ENCODE measurements at places on chromosomes 12 and 14.

DNA sequence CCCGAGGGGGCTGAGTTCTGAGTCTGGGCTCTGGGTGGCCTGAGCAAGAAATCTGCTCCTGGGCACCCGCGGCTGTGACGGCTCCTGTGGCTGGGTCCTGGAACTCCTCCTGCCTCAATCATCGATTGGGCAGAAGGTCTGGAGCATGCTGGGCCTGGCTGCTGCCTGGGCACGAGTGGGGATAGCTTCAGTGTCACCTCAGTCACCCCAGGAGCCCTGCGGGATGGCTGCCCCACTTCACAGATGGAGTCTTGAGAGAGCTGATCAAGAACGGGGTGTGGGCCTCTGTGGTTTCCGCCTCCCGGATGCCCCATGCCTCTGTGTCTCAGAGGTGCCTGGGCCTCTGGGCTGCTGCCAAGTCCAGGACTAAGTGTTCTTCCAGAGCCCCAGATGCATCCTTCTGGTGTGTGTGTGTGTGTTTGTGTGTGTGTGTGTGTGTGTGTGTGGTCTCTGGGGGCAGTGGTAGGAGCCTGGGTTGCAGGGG, 185.6 kb upstream of the C14orf180 start:
- DNase-seq, result peak; percentile 36

DNA sequence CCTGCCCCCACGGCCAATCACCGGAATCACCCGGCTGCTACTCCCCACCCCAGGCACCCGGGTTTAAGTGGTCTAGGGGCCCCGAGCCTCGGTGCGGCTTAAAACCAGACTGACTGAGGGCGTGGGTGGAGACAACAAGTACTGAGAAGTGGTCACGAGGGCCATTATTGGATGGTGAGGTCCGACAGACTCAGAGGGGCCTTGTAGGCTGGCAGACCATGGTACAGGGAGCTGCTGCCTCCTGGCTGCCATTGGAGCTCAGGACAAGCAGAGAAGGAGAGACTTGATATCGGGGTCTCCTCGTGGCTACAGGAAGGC, 54.1 kb downstream of the FBRSL1 start:
- no peak for DNase-seq

DNA sequence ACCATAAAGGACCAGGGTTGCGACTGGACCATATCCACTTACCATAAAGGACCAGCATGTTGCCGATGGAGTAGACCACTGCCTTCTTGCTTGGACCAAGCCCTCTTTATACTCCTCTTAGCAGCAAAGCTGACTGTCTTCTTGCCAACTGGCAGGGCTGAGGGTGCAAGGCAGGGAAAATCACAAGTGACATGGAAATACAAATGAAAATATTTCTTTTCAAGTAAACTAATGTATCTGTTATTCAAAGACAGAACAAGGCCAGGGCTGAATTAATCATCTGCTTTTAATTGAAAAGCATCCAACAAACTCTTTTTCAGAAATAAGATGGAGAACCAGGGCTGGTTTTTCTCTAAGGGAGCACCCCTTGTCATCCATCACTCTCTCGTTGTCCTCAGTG, at the start of gene CELA1:
CELA1 (minus strand) TSS at position 99 of the 400 bp plus-strand sequence; CDS start at position 58, 41 bp downstream.
- DNase-seq, result no peak

GRCh38 chr14:76718306-76719040, 42.8 kb upstream of the VASH1 start:
- DNase-seq, result no peak

DNA sequence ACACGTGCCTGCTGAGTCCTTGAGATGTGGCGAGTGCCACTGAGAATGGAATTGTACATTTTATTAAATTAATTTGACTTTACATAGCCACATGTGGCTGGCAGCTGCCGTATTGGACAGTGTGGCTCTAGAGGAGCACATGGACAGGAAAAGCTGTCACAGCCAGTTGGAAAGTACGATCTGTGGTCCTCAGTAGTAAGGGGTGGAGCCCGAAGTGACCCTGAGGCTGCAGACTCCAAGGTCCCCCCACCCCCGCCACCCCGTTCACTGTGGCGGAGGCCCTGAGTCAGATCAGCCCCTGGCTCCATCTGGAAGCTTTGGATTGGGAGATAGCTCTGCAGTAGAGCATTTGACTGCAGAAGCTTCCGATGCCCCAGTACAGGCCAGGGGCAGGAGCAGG, 25.8 kb upstream of the BEGAIN start:
- DNase-seq, result no peak

DNA sequence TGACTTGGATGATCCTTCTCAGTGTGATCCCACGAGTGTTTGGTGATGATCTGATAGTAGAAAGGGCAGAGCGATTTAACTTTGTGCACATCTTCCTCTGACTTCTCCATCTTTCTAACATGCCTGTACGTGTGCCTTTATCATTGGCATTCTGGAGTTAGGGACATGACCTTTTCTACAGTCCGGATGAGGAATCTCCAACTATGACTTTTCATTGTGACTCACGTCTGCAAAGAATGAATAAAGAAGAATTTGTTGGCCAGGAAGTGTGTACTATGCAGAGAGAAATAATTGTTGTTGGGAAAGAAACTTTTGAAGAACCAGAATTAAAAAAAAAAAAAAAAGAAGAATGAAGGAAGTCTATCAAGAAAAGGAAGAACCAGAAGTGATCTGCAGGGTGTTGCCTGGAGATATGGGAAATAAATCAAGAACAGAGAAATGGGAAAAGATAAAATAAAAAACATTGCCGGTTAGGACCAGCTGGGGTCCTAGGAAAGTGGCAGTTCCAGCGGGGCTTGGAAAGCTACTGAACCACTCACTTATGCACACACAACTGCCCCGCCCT, 25.3 kb downstream of the PPFIBP1 start:
- DNase-seq, result no peak

DNA sequence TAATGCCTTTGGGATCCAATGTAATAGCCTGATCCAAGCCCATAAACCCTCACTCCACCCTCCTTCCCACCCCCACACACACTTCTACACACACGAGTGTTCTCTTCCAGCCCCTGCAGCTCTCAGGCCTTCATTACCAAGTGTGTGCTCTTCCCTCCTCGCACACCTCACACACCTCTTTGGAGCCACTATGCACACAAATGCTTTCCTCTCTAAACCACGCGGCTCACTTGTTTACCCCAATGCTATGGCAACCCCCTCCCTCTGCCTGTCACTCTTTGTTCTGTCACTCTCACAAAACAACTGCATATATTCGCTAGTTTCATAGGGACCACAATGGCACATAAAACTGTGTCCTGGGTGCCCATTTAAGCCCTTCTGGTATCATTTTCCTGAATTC, 35.1 kb downstream of the PPP2R5E start:
- DNase-seq, result no peak

DNA sequence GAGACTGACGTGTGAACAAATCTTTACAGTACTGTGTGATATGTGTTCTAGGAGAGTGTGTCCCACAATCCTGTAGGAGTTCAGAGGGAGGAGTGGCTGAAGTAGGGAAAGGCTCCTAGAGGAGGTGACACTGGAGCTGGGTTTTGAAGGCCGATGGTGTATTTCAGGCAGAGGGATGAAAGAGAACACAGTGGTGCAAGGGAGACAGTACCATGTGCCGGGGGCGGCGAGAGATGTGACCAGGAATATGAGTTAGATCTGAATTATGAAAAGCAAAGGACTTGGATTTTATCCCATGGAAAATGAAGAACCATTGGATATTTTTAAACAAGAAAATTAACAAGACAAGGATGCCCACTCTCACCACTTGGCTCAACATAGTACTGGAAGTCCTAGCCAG, 77.0 kb upstream of the ESRRB start:
- DNase-seq, result no peak

GRCh38 chr14:73426877-73427276, 31.5 kb downstream of the NUMB start:
- no peak for DNase-seq

- no peak for DNase-seq
Observed at GRCh38 chr14:56208520-56208919, 90.3 kb downstream of the PELI2 start.

DNA sequence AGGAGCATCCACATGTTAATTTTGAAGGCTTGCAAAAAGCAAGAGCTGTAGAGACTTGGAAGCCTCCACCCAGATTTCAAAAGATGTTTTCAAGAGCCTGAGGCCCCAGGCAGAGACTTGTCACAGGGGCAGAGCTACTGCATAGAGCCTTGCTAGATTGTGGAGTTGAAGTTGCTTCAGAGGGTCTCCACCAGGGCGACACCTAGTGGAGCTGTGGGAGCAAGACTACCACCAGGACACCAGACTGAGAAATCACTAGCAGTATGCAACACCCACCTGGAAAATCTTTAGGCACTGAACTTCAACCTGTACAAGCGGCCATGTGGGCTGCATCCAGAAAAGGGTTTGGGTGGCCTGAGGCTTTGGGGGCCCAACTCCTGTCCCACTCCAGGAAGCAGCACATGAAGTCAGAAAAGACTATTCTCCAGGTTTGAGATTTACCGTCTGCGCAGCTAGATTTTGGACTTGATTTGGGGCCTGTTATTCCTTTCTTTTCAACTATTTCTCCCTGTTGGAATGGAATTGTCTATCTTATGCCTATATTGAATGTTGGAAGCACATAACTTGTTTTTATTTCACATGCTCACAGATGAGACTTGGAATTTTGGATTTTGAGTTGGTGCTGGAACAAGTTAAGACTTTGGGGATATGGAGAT, 508.6 kb downstream of the FLRT2 start:
- DNase-seq, result no peak

DNA sequence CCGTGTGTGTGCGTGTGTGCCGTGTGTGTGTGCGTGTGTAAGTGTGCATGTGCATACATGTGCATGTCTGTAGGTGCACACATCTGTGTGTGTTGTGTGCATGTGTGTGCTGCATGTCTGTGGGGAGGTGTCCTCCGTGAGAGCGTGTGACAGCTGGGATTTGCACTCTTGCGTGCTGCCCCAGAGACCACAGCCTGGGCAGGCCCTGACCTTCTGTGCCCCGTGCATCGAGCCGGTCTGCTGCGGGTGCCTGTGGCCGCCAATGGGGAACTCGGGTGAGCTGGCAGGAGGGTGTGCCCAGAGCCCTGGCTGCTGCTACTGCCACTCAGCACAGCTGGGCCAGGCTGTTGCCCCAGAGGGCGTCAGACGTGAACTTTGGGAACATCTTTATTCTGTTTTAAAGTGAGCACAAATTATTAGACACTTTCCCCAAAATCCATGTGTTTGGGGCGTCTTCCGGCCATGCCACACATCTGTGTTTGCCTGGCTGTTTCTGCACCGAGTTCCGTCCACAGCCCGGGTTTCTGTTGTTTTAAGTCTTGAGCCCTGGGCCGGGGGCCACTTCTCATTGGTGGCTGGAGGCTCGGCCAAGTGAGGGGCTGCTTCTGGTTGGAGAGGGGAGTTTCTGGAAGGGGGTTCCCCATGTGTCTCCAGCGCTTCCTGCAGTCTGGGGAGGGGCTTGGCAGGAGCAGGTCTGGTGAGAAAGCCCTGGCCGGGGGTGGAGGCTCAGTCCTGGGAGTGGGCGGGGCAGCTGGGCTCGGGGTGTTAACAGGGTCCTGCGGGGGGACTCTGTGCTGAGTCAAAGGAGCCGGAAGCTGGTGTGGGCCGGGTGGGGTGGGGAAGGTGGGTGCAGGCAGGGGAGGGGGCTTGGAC, 7.6 kb downstream of the CEP170B start:
- no peak for DNase-seq

- DNase-seq, result no peak
Observed at GRCh38 chr12:71125949-71126348, 31.9 kb downstream of the TSPAN8 start.
